ENCODE measurements at places on chromosomes 4 and X.

DNA sequence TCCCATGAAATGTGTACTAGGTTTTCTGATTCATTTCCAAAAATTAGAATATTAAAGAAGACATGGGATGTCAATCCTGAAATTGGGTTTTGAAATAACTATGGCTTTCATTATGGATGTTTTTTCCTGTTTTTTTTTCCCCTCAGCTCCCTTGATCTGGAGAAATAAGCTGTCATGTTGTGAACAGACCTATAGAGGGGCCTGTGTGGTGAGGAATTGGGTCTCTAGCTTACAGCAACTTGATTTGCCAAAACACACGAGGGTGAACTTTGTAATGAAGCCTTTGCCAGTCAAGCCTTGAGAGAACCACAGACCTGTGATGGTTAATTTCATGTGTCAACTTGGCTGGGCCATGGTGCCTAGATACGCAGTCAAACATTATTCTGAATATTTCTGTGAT lies 2413.6 kb downstream of the PCDH7 start:
- no peak for DNase-seq

GRCh38 chrX:31038575-31039326 lies 33.1 kb downstream of the FTHL17 start:
- DNase-seq = no peak

DNA sequence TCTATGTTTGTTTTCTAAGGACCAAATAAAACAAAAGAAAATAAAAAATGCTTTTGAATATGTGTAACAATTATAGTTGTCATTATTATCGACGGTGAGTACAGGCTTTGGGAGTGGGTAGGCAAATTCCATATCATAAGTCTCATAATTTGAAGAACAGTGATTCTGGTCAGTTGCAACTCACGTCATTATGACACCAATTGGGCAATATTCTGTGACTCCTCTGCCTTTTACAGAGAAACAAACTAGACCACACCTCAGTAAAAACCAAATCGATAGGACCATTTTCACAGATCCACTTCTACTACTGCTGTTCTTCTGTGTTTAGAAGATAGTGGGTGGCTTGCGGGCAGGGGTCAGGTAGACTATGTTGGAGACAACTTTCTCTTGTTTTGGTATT lies 250.1 kb downstream of the C4orf33 start:
- DNase-seq = no peak

DNA sequence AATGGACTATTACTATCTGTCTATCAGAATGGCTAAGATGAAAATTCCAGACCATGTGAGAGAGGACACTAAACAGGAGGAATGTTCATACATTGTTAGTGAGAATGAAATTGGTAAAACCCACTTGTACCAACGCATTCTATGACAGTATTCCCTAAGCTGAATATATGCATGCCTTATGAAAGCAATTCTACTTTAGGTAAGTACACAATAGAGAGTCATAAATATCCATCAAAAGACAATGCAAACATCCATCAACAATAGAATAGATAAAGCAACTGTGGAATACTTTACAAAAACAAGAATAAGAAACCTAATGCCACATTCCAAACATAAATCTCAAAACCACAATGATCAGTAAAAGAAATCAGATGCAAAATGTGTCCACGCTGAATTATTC lies 529.3 kb downstream of the ANKRD50 start:
- DNase-seq = no peak

DNA sequence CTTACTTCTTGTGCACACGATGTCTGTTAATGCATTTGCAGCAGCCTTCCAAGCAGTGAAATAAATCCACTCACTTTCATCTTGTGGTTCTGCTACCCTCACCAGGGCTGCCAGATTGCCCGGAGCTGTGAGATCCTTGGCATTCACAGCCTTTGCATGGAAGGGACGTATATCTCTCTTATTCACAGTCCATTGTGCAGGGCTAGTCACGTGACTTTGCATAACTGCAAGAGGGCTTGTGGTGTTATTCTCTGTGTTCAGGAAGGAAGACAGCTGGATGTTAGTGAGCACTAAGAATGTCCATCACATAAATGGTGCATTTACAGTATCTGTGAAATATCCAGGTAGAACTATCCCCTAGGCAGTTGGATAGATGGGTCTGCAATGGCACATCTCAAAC lies 96.5 kb upstream of the BEND4 start:
- DNase-seq = no peak

Measured in GDM1 (cell line).